ENCODE measurements at places on chromosomes 5 and 9.
A peak's percentile ranks its signal among the peaks of the same experiment; 100 is the strongest.

DNA sequence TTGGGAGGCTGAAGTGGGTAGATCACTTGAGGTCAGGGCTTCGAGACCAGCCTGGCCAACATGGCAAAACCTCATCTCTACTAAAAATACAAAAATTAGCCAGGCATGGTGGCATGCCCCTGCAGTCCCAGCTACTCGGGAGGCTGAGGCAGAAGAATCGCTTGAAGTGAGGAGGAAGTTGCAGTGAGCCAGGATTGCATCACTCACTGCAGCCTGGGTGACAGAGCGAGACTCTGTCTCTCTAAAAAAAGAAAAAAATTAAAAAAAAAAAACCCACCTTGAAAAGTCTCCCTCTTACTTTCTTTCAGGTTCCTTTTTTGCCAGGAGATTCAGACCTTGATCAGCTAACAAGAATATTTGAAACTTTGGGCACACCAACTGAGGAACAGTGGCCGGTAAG, 34.2 kb downstream of the CDK7 start:
- no peak for DNase-seq

DNA sequence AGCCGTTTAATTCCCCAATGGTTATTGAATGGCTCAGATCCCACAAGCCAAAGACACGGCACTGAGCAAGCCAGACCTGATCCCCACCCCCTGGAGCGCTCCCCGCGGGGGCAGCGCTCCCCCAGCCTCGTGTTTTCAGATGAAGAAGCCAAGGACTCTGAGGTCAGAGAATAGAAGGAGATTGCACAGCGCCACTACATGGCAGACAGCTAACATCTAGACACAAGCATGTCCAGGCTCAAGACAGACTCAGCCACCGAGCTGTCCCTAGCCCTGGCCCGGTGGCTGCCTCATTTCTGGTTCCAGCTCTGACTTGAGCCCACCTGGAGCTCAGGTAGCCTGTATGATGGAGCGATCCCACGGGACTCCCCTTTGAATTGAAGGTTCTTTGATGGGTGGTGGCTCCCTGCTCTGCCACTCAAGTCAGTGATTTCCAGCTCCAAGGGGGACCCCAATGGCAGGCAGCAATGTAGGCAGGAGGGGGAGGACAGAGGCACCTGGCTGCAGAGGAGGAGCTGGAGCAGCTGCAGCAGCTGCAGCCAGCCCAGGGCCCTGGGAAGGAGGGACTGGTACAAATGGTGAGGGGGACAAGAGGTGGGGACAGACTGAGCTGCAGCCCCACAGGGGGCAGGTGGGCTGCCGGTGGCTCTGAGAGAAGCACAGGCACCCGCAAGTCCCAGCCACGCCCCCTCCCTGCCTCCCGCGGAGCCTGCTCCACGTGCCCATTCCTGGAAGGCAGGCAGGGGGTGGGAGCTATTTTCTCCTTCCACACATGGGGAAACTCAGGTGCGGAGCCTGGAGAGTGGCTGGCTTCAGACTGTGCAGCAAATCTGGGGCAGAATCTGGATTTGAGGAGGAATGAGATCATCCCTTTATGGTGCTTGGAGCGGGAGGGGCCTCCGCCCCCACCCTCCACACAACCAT, 40.2 kb downstream of the NTNG2 start:
- DNase-seq, result peak; percentile 57

- DNase-seq, result no peak
Observed at GRCh38 chr5:136149891-136150290, 17.2 kb downstream of the SMAD5 start.

GRCh38 chr9:6433410-6433809, 20.4 kb downstream of the UHRF2 start:
- no peak for DNase-seq

DNA sequence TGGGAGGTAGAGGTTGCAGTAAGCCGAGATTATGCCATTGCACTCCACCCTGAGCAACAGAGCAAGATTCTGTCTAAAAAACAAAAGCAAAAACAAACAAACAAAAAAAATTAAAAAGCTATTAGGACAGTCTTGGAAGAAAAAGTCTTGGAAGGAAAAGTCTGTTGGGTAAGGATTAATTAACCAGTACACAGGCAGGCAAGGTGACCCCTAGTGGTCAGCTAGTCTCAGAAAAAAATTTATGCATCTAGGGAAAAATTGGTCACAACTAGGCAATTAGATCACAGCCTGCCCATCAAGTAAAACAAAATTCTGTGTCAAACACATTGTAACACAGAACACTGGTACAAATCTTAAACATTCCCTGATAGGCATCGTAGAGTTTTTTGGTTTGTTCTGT, 6.7 kb upstream of the ANKRD18B start:
- no peak for DNase-seq

GRCh38 chr9:123834889-123835562, 94.9 kb downstream of the DENND1A start:
- no peak for DNase-seq

DNA sequence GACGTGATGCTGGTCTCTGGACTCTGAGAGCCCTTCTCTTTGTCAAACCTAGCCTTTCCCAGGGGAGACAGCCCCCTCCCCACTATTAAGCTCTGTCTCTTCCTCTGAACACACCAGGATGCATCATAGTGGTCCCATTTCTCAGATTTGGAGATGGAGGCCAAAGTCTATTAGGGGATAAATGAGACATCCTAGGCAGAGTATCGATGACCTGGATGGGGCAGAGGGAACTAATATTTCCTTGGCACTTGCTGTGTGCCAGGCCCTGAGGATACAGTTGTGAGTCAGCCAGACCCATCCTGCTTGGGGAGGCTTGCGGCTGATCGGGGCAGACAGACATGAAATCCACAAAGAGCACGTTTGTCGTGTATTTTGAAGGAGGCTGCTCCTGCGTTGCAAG, 5.2 kb downstream of the DNM1 start:
- DNase-seq, result no peak

DNA sequence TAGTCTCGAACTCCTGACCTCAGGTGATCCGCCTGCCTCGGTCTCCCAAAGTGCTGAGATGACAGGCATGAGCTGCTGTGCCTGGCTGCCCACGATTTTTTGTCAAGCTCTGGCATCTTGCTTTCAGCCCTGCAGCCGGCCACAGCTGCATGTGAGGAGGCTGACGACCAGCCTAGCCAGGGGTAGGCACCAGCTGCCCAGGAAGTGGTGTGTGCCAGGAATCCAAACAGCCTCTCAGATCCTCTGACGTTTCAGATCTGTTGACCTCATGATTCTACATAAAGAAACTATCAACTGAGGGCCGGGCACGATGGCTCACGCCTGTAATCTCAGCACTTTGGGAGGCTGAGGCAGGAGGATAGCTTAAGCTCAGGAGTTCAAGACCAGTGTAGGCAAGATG, 19.0 kb downstream of the DYNC2I2 start:
- DNase-seq, result no peak
